Prostate gland (tissue), 2 donors: ENCODE measurements at places on chromosomes 16 and 17.
A peak's percentile ranks its signal among the peaks of the same experiment; 100 is the strongest.

DNA sequence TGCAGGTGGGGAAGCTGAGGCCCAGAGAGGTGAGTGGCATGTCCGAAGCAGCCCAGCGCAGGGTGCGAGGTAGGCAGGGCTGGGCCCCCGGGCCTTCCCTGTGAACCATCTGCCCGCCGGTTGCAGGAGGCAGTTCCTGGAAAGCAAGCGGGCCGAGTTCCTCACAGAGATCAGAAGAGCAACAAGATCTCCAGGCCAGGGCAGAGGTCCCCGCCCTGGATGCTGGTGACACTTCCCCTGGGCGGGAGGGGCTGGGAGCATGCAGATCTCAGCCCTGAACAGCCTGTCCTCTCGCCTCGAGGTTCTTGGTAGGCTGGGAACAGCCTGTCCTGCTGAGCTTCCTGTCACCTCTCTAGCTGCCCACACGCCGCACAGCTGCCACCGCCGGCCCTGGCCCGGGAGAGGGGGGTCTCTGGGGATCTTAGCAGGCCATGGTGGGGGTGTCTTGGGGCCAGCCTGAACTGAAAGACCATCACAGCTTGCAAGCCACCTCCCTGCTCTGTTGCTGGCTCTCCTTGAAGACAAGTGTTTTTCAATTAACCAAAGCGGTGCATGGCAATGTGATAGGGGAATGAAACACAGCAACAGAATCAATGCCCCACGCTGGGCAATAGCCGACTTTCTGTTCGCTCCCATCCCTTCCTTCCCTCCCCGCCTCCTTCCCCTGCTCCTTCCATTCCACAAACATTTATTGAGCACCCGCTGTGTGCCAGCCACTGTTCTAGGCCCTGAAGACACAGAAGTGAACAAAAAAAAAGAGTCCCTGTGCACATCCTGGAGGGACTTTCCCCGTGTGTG is 31.7 kb downstream of the SOCS1 start:
- DNase-seq: peak; percentile 33

DNA sequence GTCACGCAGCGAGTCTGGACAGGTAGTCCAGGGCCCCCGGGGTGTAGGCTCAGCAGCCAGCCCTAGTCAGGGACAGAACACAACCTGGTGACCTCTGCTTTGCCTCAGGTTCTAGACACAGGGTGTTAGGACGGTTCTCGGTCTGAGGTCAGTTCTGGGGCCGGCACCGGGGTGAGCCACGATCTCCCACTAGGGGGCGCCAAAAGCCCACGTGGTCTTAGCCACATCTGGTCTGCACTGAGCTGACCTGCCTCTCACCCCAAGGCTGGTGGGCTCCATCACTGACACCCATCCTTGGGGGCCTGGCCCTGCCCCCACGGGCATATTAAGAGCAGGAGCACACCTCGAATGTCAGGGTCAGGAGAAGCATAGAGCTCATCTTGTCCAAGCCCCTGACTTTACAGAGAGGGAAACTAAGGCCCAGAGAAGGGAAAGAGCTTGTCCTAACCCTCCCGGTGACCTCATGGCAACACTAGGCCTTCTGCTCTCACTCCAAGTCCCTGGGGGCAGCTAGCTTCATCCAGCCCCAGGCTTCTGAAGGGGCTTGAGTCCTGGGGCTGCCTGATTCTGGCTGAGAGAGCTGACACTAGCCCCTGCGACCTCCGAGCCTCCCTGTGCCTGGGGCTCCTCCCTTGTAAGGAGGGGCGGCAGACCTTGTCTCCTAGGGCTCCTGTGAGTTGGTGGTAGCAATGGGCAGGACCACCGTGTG is 9.0 kb downstream of the SLC5A10 start:
- DNase-seq: peak; percentile 71

DNA sequence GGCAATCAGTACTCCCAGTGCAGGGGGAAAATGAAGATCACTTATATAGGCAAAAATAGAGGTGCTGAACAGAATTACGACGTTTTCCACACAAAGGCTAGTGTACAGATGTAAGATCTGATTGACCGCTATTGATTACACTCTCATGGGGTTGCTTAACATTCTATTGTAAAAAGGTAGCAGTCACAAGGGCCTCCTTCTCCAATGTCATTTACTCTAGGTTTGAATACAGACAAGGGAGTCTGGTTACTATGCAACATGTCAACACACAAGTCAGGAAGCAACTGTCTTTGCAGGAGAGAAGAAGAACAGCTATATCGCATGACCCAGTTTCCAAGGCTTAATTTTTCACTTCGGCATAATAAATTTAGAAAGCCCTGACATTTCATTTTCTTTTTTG is 7.9 kb downstream of the KRT37 start:
- no peak for DNase-seq

DNA sequence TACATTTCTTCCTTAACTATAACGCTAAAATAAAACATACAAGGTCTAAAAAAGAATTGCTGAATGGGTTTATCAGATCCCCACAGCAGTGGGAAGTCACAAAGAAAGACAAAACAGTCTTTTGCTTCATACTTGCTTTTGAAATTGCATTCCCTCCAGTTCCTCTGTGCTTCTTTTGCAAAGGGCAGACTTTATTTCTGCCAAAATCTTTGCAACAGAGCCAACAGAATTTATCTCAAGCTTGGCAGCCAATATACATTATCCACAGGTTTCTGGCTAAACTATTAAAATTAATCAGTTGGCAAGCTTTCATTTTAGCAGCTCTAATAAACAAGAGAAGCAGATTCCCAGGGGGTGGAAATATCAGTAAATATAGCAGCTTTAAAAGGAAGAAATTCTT is 378.9 kb upstream of the CA10 start:
- DNase-seq: no peak
